Fibroblast of skin of abdomen (primary cell): ENCODE measurements at places on chromosomes 5 and 9.

GRCh38 chr5:113039229-113039933 lies 62.8 kb downstream of the DCP2 start:
- DNase-seq: no peak

DNA sequence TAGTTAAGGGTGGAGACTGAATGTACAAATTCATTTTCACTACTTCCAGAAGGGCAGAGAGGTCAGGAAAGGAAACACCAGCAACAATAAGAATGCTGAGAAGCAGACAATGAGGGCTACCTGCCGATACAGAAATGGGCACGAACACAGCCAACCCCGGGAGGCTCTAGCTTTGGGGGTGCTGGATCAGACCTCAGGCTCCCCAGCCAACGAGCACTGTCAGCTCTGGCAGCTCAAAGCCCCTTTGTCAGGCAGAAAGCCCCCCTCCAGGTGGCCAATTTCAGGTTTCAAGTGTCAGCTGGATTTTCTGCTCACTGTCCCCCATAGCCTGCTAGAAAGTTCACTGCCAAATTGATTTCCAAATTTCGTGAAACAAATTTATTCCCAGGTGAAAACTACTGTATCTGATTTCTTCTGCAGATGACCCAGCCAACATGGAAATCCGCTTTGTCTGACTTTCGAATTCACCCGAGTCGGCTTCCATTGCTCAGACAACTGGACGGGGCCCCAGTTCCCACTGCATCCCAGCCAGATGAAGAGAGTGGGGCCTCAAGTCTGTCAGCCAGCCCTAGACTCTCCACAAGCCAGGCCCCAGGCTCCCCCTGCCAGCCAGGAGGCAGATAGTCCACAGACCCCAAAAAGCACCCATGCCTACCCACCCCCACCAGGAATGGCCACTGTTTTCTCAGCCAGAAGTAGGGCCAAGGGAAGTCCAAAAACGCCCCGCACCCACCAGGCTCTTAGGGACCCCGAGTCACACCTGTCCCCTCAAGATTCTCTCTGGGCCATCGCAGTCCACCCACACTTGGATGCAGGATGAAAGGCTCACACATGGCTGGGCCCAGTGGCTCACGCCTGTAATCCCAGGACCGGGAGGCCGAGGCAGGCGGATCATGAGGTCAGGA lies 96.5 kb upstream of the PHYKPL start:
- no peak for DNase-seq

- no peak for DNase-seq
Measured at GRCh38 chr5:95721582-95722295, 9.4 kb upstream of the RHOBTB3 start.

GRCh38 chr5:158233735-158234322 lies 374.9 kb upstream of the CLINT1 start:
- DNase-seq: no peak

- no peak for DNase-seq
Measured at GRCh38 chr5:19172926-19173470, 815.0 kb downstream of the CDH18 start.

DNA sequence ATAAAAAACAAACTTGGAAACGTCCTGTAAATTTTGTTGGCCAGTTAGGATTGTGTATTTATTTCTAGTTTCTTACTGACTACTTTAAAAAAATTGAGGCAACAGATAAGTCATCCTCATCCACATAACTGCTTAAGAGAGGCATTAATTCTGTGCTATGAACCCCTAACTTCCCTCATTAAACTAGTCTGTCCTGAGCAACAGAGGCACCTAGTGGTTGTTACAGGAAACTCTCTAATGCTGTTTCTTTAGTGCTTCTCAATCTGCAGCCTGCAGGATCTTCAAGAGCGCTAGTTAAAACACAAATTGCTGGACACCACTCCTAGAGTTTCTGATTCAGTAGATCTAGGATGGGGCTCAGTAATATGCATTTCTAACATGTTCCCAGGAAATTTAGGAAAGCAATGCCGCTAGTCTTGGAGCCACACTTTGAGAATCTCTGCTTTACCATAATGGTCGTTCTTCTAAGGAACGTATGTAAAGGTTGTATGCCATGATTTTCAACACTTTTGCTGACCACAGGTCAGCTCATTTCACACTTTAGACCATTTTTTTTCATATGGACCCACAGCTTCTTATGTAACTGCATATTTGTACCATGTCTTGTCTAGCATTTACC lies 410.1 kb upstream of the SMARCA2 start:
- DNase-seq: peak; percentile 6

DNA sequence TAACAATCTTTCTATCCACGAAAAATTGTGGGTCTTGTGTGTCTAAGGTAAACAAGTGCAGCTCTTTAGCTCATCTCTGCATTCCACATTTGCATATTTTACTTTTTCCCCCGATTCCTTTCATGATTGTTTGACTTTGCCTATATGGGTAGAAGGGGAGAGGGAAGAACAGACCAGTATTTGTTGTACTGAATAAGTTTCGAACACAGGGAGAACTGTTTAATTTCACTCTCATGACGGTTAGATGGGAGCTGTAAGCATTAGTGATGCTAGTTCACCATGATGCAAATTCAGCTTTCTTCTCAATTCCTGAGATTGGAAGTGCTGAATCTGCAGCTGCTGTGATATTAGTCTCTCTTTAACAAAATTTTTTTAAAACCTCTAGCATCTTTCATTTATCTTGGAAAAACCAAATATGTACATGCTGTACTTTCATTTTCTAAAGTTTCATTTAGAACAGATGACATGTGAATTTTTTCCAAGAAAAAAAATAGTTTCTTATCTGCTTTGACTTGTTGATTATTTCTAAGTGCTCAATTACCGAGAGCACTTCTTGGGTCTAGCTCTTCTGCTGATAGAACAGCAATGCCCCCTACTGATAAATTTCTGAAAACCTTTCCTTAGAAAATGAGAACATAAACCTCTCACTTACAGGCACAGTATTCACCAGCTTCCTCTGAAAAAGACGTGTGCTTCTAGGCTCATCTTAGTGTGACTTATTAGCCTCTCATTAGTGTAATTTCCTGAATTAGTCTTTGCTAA lies 149.5 kb downstream of the BAAT start:
- peak; percentile 4 for DNase-seq

DNA sequence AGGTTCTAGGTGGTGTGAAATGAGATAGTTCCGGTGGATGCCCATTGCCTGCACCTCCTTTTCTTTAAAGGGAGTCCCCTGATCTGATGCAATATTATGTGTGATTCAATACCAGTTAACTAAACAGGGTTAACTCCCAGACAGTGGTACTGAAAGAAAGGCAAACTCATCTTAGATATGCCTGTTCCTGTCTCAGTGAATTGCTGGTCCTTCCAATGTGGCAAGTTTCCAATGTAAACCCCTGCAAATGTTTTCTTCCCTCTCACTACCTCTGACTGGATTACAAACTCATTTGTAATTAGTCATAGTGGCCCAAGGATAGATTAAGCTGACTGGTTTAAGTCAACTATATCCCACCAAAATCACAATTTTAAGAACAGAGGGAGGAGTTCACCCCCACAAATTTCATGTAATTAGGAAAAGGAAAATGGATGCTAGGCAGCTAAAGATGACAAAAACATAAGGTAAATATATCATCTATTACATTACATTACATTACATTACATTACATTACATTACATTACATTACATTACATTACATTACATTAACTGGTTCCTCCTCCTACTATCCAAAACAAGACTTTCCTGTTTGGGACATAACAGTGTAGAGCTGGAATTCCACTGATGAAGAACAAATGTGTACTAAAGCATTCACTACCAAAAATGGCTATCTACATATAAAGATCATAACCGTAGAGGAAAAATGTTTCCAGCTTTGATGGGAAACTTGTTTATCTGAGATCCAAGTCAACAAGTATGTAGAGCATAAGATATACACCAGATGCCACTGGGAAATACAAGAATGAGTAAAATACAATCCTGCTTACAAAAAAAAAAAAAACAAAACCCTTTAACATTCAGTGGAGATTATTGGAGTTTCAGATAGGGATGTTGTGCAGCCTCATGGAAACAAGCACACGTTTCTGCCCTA lies 121.5 kb upstream of the SNX2 start:
- peak; percentile 75 for DNase-seq

GRCh38 chr5:175582697-175583096 lies 75.2 kb upstream of the HRH2 start:
- no peak for DNase-seq

DNA sequence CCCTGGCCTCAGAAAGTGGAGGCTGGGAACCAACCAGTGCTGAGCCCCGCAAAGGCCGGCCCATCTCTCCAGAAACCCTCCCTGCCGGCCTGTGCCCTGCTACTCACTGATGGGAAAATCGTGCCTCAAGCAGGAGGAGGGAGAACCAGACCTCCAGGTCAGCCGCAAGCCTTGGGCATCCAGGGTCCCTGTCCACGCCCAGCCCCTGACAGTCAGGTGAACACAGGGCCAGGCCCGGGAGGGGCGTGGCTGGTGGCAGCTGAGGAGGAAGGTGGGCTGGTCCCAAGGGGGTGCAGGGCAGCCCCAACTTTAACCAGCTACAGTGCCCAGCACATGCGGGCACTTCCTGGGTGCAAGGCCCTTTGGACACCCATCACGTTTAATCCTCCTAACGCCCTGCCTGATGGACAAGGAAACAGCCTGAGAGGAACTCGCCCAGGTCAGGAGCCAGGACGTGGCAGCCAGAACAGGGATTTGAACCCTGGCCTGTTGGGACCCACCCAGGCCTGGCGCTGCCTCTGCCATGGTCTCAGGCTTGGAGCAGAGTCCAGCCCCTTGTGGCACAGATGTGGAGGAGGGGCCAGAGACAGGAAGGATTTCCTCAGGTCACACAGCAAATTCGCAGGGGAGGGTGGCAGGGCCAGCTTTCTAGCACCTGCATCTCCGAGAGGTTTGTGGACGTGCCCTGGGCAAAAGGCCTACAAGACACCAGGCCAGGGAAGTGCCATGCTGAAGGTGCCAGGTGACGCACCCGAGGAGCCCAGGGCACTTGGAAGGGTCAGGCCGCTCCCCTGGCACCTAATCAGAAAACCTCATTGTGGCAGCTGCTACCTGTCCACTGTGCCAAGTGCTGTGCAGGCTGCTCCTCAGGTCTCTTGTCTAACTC lies 4.5 kb downstream of the RALGDS start:
- no peak for DNase-seq

GRCh38 chr9:127923046-127923445 lies 6.2 kb upstream of the ST6GALNAC4 start:
- DNase-seq: no peak

DNA sequence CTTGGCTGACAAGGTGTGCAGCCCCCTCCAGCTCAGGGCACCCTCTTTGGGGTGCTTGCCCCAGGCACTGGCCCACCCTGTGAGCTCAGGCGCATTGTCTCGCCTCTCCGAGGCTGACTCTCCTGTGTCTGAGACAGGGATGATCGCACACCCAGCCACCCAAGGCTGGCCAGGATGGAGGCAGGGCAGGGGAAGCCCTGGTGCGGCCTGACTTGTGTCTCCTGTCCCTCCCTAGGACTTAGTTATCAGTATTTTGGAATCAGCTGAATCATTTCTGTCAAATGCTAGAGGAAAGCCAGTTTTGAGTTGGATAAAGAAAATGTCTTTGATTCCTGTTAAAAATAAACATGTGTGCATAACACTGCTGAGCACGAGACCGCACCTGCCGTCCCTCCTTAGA lies 2.5 kb upstream of the DBH start:
- DNase-seq: no peak

GRCh38 chr5:165665735-165666400 lies 2160.4 kb downstream of the MAT2B start:
- no peak for DNase-seq

GRCh38 chr5:179840321-179840720 lies 18.3 kb downstream of the MRNIP start:
- DNase-seq: no peak

DNA sequence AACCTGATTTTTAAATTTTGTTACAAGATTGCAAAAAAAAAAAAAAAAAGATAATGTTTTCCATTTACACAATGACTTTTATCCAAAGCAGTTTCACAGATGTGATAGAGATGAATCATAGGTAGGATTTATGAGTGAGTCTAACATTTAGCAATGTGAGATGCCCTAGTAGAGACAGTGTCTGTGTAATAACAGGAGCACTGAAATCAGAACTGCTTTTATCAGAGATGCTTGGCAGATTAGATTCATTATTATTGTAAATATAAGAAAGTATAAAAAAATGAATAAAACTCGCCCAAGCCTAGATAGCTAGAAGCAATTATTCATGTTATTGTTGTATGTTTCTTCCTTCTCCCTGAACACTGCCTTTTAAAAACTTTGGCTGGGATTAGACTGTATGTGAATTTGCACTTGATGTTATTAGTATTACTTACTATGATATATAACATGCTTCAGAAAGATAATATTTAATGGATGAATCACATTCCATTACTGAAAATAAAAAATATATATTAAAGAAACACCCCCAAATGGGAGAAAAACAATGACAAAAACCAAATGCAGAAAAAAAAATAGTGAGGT lies 567.3 kb upstream of the KLF4 start:
- peak; percentile 87 for DNase-seq

GRCh38 chr5:72511366-72511765 lies 4.2 kb upstream of the ZNF366 start:
- DNase-seq: peak; percentile 66

- DNase-seq: no peak
Measured at GRCh38 chr9:91023741-91024140, 222.1 kb downstream of the SYK start.

DNA sequence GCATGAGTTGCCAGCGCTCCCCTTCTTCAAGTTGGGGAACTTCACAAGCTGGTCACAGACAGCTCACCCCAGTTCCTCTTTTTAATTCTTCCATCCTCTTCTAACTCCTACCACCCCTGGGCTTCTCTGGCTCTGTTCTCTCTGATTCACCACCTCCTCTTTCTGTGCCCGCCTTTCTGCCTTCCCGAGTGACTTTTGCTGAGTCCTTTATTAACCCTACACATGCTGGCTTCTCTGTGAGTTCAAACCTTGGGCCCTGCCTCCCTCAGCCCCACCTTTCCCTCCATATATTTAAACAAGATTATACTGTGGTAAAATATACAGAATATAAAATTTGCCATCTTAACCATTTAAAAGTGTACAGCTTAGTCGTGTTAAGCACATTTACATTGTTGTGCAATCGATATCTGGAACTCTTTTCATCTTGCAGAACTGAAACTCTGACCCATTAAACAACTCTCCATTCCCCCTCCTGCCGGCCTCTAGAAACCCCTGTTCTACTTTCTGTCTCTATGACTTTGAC lies 32.0 kb downstream of the SLC46A2 start:
- no peak for DNase-seq

DNA sequence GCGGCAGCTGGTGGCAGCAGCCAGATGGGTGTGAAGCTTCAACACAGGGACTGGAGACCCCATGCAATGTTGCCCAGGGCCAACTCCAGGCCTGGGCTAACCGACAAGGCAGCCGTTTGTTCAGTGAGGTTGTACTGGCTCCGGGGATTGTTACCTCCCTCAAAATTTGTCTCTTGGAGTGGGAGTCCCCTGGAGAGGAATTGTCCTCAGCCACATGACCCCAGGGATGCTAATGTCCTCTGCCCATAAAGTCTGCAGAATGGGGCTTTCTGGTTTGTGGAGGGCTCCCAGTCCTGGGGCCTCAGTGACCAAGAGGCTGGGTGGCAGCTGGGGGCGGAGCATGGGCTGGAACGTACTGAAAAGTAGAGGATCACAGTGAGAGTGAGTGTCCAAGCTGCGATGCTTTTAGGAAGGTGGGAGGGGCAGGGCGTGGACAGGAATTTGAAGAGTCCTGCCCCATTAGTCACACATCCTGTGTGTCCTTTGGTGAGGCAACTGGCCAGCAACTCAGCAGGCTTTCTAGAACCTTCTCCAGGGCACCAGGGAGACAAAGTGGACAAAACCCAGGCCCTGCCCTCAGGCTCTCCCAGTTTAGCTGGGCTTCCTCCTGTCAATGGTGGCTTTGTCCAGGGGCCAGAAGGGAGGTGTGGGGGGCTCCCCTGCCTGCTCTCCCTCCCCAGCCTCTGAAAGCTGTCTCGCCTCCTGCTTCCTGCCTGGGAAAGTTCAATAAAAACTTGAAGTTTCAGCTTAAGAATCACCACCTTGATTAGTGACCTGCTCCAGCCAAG lies 114.0 kb downstream of the NSG2 start:
- DNase-seq: peak; percentile 28
